CD4-positive, alpha-beta T cell treated with Interleukin-17A for 1 hour (primary cell): ENCODE measurements at places on chromosomes 1 and 21.

- no peak for DNase-seq
Measured at GRCh38 chr1:227574926-227575325, 11.6 kb downstream of the ZNF678 start.

- DNase-seq = no peak
Measured at GRCh38 chr1:15958793-15959192, 17.1 kb downstream of the ZBTB17 start.

DNA sequence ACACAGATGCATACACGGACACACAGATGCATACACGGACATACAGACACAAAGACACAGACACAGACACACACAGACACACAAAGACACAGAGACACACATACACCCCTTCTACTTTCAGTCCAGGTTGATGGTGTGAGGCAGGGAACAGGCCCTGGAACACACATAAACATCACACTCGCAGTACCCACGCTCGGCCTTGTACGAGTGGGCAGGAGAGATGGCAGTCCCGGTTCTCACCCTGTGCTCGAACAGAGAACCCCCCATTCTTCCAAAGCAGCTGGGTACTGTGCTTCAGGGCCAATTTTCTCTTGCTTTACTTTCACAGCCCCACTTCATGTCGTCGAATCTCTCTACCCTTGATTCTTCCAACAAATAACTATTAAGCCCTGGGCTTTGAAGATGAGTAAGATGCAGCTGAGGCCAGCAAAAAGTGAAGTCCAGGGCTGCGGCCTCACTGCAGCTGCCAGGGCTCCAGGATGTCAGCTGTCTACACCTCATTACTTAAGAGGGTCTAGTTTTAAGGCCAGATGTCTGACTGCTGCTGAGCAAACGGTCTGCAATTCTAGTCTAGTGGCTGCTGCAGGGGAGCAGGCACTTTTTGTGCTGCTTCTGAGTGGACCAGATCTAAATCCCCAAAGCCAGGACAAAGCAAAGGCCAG lies 90.1 kb downstream of the PGBD5 start:
- no peak for DNase-seq

- no peak for DNase-seq
Measured at GRCh38 chr1:192904438-192904895, 95.6 kb downstream of the RGS2 start.

DNA sequence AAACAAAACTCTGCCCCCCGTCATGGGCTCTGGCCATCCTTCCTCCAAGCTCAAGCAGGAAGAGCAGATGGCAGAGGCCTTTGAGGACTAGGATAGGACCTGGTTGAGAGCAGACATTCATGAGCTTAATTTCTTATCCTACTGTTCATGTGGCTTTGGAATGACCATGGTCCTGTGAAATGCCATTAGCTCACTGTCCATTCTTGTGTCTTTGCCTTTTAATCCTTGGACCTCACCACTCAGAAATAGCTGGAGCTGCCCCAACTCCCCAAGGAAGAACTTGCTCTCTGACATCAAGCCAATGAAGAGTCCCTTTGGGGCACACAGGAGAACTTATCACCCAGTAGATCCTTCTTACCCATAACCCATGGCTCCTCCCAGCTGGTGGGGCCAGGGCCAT lies 11.6 kb upstream of the FAM20B start:
- DNase-seq = no peak

GRCh38 chr1:160127865-160128523 lies 12.4 kb downstream of the ATP1A2 start:
- DNase-seq = no peak

DNA sequence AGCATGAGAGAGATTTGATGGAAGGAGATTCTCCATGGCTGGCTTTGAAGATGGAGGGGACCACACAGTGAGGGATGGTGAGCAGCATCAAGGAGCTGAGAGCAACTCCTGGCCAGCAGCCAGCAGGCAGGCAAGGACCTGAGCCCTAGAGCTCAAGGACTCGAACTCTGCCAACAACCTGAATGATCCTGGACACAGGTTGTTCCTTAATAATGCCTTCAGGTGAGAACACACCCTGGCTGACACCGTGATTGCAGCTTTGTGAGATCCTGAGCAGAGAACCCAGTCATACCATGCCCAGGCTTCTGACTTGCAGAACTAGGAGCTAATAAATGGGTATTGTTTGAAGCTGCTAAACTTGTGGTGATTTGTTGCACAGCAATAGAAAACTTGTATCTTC lies 183.1 kb downstream of the LMX1A start:
- no peak for DNase-seq
